ENCODE measurements at places on chromosomes 7 and 10. TPM values are rescaled to one million over a fixed set of nuclear protein-coding genes. Genes with fewer than 3 reads are reported as not detected.

DNA sequence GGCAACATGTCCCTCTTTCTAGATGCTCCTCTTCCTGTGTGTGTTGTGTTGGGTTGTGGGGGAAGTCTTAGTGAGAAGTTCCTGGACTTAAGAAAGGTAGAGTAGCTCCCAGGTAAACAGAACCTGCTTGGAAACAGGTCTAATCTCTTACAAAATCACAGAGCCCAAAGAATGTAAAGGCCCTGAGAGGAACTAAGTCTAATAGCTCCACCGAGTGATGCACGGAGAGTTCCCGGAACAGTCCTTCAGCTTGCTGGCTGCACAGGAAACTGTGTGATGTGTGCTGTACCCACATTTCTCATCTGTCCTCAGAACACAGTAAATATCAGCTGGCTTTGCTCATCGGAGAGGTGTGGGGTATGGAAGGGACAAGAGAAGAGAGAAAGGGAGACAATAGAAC, 182.6 kb upstream of the LYZL1 start:
- DNase-seq, result no peak

GRCh38 chr7:27144781-27145164, 1.3 kb upstream of the HOXA5 start:
- DNase-seq, result no peak

- DNase-seq, result no peak
These were observed 41.8 kb downstream of the COL17A1 start for GRCh38 chr10:104043854-104044253.

The RPEL1 gene
- total RNA-seq, result 0.26 TPM

DNA sequence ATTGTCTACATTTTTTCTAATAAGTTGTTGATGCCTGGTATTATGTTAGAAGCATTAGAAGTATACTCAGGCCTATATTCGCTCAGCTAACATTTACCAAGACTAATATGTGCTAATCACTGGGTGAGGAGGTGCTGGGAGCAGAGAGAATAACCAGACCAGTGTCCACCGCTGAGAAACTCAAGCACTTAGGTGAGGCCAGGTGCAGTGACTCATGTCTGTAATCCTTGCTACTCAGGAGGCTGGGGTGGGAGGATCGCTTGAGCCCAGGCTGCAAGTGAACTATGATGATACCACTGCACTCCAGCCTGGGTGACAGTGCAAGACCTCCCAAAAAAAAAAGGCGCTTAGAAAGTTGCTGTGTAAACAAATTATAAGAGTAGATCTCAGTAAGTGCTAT, 182.2 kb upstream of the AOAH start:
- no peak for DNase-seq

DNA sequence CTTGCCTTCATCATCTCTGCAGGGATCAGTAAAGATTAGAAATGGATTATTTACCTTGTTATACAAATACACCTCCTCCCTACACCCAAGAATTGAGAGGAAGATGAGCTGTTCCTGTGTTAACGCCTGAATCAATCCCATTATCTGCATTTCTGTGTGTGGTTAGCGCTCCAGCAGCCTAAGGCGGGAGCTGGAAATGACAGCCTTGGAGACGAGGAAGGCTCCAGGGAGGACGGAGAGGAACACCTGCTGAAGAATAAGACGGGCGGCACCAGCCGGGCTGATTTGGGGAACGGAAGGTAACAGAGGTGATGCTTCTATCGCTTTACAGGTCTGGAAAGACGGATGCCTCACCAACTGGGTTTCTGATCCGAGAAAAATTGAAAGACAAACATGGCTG, 34.2 kb upstream of the DDC start:
- DNase-seq, result no peak

The TMEM196 gene
- 1.0 TPM for total RNA-seq

The TRIM50 gene
- total RNA-seq, result not detected

The MYL7 gene
- not detected for total RNA-seq

DNA sequence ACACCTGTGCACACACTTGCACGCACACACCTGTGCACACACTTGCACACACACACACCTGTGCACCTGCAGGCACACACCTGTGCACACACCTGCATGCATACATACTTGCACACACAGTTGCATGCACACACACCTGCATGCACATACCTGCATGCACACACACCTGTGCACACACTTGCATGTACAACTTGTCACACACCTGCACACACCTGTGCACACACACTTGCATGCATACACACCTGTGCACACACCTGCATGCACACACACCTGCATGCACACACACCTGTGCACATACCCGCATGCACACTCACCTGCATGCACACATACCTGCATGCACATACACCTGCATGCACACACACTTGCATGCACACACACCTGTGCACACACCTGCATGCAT, 150.1 kb upstream of the RHEB start:
- no peak for DNase-seq

GRCh38 chr7:66930341-66930740, 9.3 kb downstream of the TMEM248 start:
- DNase-seq, result no peak

DNA sequence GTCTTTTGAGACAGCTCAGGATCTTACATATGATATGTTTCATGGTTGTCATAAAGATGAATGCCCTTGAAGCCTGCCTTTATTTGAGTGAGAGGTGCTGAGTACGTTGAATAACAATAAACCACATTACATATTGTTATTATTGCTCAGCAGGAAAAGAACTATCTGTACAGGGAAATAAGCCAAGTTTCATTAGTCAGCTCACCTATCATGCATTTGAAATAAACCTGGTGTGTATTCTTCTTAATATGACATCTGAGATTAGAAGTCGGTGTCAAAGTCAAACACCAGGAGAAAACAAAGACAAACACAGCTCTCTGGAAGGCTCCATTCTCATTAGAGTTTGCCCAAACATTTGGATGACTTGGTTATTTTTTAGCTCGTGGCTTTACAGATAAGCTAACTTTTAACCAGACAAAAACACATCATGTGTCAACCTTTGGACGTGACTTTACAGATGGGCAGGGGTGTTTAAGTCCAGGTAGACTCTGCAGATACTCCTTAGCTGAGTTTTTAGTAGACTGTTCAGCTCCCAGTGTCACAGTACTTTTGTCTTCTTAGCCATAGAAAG, 71.2 kb upstream of the AOAH start:
- DNase-seq, result no peak

GRCh38 chr7:117092785-117093184, 139.5 kb downstream of the ST7 start:
- no peak for DNase-seq

- no peak for DNase-seq
These were observed 688.4 kb downstream of the REEP3 start for GRCh38 chr10:64209561-64209960.

- no peak for DNase-seq
These were observed 146.4 kb upstream of the LYZL2 start for GRCh38 chr10:30775779-30776591.

The SFMBT2 gene
- total RNA-seq, result 13.5 TPM

The GNG11 gene
- 35.8 TPM for total RNA-seq

DNA sequence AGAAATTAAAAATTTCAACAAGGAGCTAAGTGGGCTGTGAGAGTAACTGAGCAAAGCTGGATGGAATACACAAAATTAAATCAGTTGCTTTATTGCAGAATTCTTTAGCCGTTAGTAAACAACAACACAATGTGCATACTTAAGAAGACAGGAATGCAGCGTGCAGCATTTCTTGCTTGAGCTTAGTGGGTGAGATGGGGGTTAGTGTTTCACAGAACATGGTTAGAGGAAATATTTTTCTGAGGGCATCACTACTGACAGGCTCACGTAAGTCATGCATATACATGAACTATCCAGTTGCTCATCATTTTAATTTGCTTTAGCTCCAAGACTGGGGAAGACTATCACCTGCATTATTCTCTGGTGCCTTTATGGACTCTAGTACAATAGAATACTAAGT, 80.8 kb downstream of the CD36 start:
- DNase-seq, result no peak

DNA sequence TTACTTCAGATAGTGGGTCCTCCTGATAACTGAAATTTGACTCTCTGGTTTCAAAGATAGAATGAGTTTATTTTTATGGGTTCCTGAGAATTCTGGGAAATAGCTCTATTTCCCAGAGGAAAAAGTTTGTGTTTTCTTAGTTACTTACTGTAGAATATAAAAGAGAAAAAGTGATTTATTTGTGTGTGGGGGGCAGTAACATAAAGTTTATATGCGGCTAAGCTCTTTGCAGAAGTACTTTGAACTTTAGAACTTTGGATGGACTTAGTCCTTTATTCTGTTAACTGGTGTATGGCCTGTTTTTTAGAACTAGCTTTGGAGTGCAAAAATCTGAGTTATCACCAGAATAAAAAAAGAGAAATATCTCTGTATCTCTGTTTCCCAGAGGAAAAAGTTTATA, 157.1 kb downstream of the BBS9 start:
- DNase-seq, result no peak

DNA sequence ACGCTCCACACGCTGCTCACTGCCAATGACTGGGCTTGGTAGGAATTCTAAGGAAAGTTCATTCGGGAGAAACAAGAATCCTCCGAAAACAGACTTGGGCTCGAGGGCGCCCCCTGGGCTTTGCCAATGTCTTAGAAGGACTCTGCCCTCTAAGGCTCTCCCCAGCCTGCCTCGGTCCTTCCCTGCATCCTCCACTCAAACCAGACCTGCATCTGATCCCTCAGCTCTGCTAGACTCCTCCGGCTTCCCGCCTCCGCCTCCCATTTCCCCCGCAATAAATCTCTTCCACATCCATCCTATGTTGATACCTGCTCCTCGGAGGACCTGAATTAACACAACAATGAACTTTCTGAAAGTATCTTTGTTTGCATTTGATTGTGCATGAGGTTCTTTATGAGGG, 177.6 kb downstream of the PLPP4 start:
- DNase-seq, result no peak
